ENCODE measurements at places on chromosomes 5 and 9. TPM values are rescaled to one million over a fixed set of nuclear protein-coding genes. Genes with fewer than 3 reads are reported as not detected.

The NDFIP1 gene
- 57.0 TPM for total RNA-seq

DNA sequence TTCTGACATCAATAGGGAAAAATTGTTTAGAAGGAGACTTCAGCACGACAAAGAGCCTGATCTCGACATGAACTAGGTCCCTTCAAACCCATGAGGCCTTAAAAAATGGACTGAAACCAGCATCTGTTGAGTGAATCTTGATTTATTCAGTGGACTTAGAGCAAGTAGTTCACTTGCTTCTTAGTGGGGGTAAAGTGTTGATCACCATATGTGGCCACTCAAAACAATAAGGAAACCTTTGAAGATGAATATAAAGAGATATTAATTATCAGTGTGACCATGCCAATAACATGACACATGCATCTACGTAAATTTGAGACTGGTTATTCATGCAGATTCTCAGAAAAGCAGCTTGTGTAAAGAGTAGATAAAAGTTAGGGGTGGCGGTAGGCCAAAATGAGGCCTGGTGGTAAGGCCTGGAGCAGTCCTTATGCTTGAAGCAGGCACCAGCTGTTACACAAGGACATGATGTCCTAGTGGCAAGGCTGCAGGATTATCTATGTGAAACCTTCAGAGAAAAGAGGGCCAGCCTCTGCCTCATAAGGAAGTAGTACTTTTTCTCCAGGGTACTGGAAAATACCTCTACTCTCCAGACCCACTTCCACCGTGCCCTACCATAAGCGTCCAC, 61.3 kb downstream of the S1PR3 start:
- DNase-seq, result no peak

GRCh38 chr5:111313017-111313724, 89.0 kb downstream of the CAMK4 start:
- DNase-seq, result no peak

The GNPDA1 gene
- total RNA-seq, result 50.7 TPM

The EDIL3 gene
- total RNA-seq, result 80.1 TPM

GRCh38 chr5:16757989-16758501, 141.2 kb upstream of the RETREG1 start:
- no peak for DNase-seq

The PCDH1 gene
- total RNA-seq, result 17.4 TPM

The PITX1 gene
- total RNA-seq, result 0.14 TPM

The PCDHGB2 gene
- 0.98 TPM for total RNA-seq

DNA sequence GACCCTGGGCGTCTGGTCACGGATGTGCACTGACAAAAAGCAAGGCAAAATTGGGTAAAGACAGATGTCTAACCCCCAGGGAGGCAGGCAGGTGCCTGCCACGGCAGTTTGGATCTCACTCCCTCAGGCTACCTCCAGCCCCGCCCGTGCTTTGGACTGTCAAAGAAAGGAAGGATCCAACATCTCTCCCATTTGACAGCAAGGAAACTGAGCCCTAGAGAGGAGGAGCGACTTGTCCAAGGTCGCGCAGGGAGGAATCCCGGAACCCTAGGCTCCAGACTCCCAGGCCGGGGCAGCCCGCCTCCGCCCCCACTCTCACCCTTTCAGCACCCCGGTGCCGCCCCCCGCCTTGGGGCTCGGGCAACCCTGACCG, 376 bp downstream of the GOLGA1 start:
- DNase-seq, result no peak

The PRR16 gene
- 0.23 TPM for total RNA-seq

The ADRB2 gene
- total RNA-seq, result 2.6 TPM

DNA sequence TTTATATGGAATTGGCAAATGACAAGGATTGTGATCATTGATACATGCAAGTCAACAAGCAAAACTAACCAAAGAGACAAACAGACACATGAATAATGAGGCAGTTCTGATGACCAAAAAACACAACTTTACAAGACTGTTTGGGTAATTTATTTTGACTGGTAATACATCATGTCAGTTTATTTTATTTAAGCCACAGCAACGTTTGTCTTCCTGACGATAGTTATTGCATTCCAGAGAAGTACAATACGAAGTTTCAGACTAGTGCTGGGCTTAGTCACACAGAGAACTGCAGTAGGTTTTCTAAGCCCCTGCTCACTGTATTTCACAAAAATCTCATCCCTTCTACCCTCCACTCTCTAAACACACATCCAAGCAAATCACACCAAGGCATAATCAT, 514.2 kb downstream of the RAB3C start:
- DNase-seq, result no peak

DNA sequence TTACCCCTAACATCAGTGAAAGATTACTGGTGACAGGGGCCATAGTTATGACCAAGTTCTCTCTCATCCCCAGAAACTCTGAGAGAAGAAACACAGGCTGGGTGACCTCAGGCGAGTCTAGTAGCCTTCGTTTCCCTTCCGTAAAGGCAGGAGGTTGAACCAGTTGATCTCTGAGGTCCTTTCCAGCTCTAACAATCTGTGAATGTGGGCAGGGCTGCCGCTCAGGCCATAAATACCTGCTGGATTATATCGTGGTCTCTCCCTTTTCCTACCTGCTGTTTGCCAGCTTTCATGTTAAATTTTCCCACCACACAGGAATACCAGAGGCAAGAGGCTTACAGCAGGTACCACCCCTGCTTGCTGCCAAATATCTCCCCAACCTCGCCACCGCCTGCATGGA, 357.5 kb downstream of the SH3GL2 start:
- no peak for DNase-seq

- DNase-seq, result no peak
Observed at GRCh38 chr9:93903886-93904648, 51.1 kb downstream of the BARX1 start.
